ENCODE measurements at places on chromosomes 1 and 21. TPM values are rescaled to one million over a fixed set of nuclear protein-coding genes. Genes with fewer than 3 reads are reported as not detected.

DNA sequence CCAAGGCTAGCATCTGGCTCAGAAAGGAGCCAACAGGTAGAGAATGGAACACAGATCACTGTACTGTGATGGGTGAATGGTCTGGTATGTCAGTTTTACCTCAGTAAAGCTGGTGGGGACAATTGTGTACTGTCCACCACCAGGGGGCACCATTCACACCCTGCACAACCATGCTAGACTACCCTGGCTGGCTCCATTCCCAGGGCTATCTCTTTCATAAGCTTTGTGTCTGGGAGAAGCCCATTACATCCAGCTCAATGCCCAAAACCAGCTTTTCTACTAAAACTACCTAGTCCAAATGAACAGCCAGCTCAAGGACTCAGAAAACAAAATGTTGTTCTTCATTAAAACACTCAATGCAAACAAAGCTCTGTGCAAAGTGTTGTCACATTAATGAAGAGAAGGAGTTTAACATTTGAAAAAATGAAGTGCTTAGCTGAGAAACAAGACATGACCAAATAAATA is 62.0 kb upstream of the RASAL2 start:
- no peak overlapping the region for H3K4me3 ChIP-seq
- DNase-seq, result peak; percentile 38
- H3K4me1 ChIP-seq, result no peaks in the 10 kb centered on the region
- no peaks in the 10 kb centered on the region for H3K36me3 ChIP-seq

GRCh38 chr1:29281571-29281970 is 45.2 kb downstream of the PTPRU start:
- H3K27ac ChIP-seq, result no peak overlapping the region
- no peak overlapping the region for H3K4me3 ChIP-seq
- no peaks in the 10 kb centered on the region for H3K27me3 ChIP-seq

- no peaks in the 10 kb centered on the region for H3K36me3 ChIP-seq
- H3K27me3 ChIP-seq, result peaks cover 7% of the 10 kb centered on the region
- H3K4me3 ChIP-seq, result no peak overlapping the region
- DNase-seq, result no peak
- H3K4me1 ChIP-seq, result no peaks in the 10 kb centered on the region
- no peak overlapping the region for H3K27ac ChIP-seq
These were observed 36.4 kb upstream of the BCL9 start for GRCh38 chr1:147504801-147505311.

AUNIP gene
- total RNA-seq, result 7.8 TPM

C1orf56 gene
- total RNA-seq, result 1.3 TPM

Data from activated CD8-positive, alpha-beta T cell treated with anti-CD3 and anti-CD28 coated beads, Interleukin-2, amount 10 ng/mL, durations not matched to agents 7 days and 5 days (primary cell).